ENCODE measurements at places on chromosomes 12 and 14.
A peak's percentile ranks its signal among the peaks of the same experiment; 100 is the strongest.

DNA sequence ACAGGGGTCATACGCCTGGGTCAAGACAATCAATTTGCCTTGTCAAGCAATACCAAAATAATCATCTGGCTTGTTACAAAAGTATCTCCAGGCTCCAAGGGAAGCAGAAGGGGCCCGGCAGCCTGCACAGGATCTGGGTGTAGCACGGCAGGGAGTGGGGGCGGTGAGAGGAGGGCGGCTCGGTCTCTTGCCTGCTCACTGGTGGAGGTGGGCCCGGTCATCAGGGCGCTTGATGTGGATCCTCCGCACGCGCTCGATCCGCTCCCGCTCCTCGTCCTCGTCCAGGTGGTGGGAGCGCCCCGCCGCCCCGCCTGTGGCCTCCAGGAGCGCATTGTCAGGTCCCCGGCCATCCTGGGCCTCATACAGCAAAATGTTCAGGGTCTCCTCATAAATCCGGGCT is 25.7 kb downstream of the KCTD10 start:
- no peak for DNase-seq

GRCh38 chr14:49984424-49984823 is 91.5 kb downstream of the ARF6 start:
- DNase-seq = no peak

DNA sequence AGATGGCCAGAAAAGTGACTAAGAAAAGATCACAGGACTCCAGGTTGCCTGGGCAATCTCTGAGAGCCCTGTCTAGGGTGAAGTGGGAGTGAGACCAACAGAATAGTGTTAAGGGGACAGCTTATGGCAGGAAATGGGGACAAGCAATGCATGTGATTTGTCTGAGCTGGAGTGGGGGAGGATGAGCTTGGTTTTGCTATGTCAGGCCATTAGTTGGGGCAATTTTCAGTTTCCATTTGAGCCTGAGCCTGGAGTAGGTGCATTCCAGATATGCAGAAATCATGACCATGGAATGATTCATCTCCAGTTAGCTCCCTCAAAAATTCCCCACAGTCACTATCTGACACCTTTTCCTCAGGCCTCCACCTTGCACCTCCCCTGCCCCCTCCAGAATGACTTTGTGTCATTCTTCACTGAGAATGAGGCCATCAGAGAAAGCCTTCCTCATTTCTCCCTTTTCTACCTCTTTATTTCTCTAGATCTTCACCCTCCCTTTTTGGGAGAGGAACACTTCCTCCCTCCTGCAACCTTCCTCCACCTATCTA is 150.9 kb upstream of the PLEKHG7 start:
- no peak for DNase-seq

GRCh38 chr14:64495252-64495651 is 8.4 kb downstream of the ZBTB25 start:
- DNase-seq = no peak

DNA sequence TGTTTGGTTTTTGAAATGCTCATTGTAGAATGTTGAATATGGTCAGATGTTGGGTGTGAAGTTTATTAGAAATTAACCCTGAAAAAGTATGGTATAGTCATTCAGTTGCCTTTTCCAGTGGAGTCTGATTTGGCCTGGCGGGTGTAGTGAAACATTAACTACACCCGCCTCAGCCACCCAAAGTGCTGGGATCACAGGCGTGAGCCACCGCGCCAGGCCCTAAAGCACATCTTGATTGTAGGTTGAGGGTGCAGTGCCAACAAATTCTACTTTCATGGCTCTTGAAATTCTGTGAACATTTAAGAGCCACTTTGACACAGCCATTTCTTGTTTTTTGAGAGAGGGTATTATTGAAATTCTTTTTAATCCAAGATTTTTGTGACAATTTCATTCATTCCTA is 624.9 kb downstream of the DIO2 start:
- no peak for DNase-seq

GRCh38 chr12:12964255-12964654 is 12.3 kb upstream of the GPRC5D start:
- DNase-seq = no peak

- no peak for DNase-seq
Measured at GRCh38 chr14:31961896-31962295, 115.2 kb upstream of the ARHGAP5 start.

GRCh38 chr14:78605897-78606500 is 435.8 kb downstream of the NRXN3 start:
- no peak for DNase-seq

- no peak for DNase-seq
Measured at GRCh38 chr12:109544955-109545531, 28.3 kb downstream of the MMAB start.

- DNase-seq = no peak
Measured at GRCh38 chr14:72880820-72881219, 13.1 kb downstream of the DPF3 start.

DNA sequence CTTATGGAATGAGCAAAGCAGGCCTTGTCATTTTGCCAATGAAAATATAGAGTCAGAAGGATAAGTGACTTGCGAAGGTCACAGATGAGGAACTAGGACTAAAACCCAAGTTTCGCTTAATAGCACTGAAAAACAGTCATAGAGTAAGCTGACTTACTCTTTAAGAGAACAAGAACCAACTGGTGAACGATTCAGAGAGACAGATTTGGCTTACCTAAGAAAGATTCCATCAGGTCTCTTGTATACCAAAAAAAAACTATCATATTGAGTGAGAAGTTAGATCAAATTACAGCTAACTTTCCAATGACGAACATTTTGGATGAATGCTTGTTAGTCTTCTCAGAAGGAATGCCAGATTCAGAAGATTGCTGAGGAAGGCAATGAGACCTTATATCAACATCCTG is 74.2 kb downstream of the ZFC3H1 start:
- DNase-seq = no peak

DNA sequence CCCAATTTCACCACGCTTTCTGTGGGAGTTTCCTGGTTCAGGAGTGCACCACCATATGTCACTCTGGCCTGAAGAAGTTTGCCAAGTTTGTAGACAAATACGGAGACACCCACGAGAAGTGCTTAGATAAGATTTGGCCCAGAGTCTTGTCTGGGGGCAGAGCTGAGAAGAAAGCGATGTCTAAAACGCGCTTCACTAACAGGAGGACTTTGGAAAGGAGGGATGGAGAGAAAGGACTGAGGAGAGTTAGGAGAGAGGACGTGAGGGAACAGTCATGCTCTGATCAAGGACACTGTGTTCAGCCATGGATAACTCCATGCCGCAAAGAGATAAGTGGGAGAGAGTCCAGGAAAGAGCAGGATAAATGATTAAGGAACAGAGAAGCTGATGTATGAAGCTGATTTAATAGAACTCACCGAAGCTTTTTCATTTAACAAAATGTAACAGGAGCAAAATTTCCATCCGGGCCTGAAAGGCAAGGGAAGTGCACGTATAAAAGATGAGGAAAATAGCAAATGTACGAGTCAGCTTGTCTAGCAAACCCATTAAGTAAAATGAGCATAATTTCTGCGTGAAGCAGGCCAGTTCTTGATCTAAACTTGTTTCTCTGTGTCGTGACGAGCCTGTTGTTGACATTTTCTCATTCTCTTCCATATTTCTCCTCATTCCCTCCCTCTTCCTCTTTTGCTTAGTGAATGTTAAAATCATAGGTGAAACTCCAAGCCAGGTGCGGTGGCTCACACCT is 23.4 kb upstream of the MAP3K9 start:
- no peak for DNase-seq

GRCh38 chr14:93989939-93990338 is 7.2 kb upstream of the CCDC197 start:
- DNase-seq = no peak

DNA sequence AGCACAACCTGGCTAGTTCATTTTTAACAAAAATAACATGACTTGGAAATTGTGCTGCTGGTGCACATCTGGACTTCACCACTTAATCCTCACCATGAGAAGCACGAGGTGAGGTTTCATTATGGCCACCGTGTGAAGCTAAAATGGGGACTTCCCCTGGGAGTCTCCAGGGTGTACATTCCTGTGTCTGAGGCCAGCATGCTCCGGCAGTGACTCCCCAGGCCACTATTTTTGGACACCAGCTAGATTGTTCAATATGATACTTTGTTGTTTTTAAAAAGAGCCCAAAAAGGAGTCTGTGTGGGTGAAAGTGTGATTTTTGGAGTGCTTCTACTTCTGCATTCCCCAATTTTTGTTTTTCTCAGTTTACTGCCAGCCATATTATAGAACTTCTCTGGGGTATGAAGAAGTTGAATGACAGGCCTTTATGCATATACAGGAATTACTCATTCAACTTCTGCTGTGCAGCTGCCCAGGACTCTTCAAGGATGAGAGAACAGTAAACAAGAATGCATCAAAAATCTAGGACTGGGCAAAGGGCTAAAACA is 16.9 kb upstream of the AICDA start:
- no peak for DNase-seq

DNA sequence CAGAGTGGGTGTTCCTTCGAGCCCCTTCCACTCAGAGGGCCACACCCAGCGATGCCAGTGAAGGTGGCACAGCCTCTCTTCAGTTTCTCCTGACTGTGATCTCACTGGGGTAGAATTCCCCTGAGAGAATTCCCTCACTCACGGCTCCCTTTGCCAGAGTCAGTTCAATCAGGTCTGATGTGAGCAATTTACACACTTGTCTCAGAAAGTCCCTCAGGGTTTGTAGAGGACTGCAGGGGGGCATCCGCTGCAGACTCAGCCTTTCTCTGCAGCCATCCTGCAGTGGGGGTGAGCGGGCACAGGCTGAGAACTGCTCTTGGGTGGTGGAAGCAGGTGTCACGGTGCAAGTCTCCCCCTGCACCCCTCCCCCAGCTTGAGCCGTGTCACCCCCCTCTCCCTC is 205.4 kb upstream of the PRMT8 start:
- no peak for DNase-seq

DNA sequence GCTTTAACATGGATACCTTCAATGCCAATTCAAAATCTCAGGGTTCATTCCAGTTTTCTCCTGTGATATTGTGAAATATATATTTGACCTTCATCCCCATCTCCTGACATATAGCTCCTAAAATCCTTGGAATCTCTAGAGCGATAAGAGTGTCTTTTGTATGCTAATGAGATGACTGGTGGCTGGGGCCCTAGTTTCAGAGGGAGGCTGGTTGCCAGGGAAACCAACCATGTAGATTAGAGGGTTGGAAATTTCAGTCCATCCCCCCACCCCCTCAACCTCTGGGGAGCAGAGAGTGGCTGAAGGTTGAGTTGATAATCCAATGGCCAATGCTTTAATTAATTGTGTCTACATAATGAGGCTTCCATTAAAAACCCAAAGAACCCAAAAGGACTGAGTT is 59.4 kb downstream of the SDR9C7 start:
- DNase-seq = no peak

DNA sequence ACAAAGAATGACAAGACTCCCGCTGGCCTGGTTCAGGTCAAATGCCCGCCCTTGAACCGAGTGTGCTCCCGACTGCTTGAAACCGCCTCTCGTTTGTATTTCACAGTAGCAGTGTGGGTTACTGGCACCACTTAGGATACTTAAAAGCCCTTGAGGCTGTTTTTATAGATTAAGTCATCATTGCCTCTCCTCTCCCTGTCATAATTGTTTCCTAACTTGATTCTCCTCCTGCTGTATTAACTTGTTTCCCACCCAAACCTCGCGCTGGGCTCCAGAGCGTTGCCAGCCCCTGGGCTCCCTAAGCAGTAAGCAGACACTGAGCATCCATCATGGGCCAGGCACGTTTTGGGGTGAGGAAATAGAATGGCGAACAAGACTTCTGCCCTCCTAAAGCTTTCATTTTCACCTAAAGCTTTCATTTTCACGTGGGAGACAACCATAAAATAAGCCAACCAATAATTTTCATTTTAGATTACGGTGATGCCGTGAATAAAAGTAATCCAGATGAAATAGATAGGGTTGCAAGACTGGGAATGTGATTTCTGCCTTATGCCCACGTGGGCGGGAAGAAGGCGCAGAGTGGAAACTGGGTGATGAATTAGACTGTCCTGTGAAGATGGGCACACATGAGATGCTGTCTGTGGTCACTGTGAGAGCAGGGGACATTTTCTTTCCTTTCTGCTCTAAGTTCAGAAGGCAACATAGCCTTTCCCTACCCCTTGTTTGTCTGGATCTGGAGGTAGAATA is 97.5 kb downstream of the PPP2R5C start:
- peak; percentile 54 for DNase-seq

GRCh38 chr12:4164559-4165558 is 108.7 kb upstream of the CCND2 start:
- DNase-seq = no peak
